ENCODE measurements at places on chromosomes 5 and 9. TPM values are rescaled to one million over a fixed set of nuclear protein-coding genes. Genes with fewer than 3 reads are reported as not detected.

GRCh38 chr9:124045076-124045829, 33.7 kb downstream of the LHX2 start:
- DNase-seq: no peak

DNA sequence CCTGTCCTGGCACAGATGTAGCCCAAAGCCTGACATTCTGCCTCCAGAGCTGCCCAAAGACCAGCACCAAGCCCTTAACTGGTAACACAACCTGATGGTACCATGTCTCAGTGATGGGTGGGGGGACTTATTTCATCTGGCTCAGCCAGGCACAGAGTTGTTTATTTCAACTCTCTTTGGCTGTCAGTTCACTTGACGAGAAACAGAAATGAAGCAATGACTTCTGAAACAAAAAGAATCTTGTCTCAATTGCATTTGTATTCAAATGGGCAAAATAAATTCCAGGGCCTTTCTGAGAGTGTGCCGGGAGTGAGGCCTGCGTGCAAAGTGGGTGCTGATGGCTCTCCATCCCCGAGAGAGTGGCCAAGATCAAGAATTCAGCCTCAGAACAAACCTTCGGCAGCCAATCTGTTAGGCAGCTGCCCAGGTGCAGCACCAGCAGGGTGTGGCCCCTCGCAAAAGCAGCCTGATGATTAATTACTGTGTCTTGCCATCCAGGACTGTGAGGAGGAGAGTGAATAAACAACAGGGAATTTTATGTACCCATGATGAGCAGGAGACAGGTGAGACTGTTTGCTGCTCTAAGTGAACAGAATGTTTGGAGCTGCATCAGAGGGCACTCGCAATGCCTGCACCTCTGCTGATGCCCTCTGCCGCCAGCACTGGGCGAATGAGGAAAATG, 238.0 kb downstream of the HSPA4 start:
- no peak for DNase-seq

- DNase-seq: peak; percentile 33
Observed at GRCh38 chr9:106689089-106689488, 173.9 kb upstream of the ZNF462 start.

DNA sequence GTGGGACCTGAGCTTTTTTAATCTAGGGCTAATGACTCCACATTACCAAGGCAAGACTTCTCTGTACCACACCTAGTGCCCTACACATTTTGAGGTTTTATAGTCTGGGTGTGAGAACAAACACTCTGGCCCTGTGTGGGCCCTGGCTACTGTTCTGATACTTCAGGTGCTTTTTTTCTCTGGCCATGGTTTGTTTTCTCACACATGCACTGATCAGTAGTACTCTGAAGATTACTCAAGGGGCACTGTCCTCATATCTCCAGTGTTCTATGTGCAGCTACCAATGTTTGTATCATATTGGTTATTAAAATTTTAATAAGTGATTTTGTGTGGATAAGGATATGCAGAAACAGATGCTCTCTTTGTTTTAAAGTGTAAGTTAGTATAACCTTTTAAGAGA, 5.9 kb upstream of the C9orf40 start:
- no peak for DNase-seq

DNA sequence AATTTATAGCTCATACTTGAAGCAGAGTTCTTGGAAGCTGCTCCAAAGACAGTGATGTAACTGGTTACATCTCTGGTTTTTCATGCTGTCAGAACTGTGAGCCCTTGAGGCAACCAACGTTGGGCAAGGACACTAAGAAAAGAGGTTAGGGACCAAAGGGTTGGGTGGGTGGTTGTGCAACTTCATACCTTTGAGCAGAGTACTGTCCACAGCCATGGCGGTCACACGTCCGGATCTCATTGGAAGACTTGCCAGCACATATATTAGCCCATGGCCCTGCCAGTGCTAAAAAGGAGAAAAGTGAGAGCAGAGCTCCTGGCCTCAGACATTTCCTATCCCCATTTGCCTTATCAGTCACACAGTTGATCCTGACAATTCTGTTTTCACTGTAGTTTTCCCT, 2.1 kb downstream of the LECT2 start:
- DNase-seq: no peak

DNA sequence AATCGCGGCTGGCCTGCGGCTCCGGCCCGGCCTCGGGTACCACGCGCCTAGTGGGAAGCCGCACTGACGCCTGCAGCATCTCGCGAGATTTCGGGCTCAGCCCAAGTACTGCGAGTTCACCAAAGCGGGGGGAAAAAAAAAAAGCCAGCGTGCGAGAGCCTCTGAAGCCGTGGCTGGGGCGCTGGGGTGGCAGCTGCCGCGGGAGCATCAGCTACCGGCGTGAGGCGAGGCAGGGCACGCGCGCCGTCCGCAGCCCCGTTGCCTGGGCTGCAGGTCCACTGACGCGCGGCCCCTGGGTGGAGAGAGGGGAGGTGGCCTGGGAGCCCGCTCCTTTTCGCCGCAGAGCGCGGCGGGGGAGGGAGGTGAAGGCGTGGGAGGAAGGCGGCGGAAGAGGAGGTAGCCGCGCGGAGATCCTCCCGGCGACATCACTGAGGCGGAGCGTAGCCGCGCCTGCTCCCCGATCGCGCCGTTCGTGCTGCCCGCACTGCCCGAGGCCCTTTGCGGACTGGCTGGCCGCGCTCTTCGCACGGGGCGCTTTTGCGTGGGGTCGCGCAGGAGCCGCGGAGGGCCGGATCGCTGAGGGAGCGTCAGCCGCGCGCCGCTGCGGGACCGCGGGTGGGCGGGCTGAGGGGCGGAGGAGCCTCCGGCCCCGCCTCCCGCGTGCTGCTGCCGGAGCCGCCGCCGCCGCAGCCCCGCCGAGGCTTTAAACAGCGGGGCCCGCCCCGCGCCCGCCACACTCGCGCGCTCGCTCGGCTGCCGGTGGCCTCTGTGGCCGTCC, at the start of gene SLC12A2:
SLC12A2 (plus strand) TSS at position 734 of the 778 bp plus-strand sequence. CDS start 189 bp downstream, outside the sequence.
- peak; percentile 89 for DNase-seq

The EDIL3 gene
- 6.9 TPM for total RNA-seq

The KLHL3 gene
- 5.3 TPM for total RNA-seq
